ENCODE measurements at places on chromosomes 16 and 17. TPM values are rescaled to one million over a fixed set of nuclear protein-coding genes. Genes with fewer than 3 reads are reported as not detected.

The ADAD2 gene
- total RNA-seq = 0.96 TPM

The CLEC3A gene
- total RNA-seq = not detected

The MYH2 gene
- total RNA-seq = 0.37 TPM

The PDILT gene
- total RNA-seq = not detected

- peak; percentile 14 for DNase-seq
Observed at GRCh38 chr17:62827746-62828485, 19.8 kb upstream of the MARCHF10 start.

- no peak for DNase-seq
Observed at GRCh38 chr16:576197-576822, 6.5 kb downstream of the PIGQ start.

DNA sequence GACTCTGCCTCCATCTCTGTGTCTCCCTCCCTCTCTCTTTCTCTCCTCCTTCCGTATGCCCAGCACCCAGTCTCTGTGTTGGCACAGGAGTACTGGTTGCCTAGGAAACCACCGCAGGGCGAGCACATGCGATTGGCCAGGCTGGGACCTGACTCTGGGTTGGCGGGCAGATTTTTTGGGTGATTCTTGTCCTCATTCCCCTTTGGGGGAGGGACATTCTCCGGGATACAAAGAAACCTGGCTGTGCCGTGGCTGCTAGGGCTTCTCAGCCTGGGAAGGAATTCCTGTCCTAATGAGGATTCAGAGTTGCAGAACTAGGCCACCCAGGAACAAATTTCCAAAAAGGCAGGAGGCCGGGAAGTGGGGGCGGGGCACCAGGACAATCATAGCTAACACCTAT, 168.9 kb downstream of the SHISA9 start:
- peak; percentile 48 for DNase-seq

Data from lower leg skin (tissue), 4 donors.